ENCODE measurements at places on chromosomes 13 and 19.

GRCh38 chr13:44930963-44931623 is 58.2 kb downstream of the NUFIP1 start:
- no peak for DNase-seq

DNA sequence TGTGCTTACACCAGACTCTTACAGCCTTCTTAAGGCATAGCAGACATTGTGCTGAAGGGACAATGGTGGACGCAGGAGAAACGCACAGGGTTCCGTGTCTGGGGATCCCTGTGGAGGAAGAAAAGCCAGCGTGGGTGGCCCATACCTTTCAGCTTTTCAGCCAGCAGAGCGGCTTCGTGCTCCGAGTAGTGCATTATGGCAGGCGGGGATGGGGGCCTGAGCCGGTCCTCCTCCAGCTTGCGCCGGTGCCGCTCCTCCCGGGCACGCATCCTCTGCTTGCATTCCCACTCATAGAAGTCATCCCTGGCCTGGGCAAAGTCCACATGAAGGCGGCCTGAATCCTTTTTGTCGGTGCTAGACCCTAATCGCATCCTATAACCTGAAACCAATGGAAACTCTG is 332.4 kb downstream of the DNAJC15 start:
- DNase-seq: no peak

DNA sequence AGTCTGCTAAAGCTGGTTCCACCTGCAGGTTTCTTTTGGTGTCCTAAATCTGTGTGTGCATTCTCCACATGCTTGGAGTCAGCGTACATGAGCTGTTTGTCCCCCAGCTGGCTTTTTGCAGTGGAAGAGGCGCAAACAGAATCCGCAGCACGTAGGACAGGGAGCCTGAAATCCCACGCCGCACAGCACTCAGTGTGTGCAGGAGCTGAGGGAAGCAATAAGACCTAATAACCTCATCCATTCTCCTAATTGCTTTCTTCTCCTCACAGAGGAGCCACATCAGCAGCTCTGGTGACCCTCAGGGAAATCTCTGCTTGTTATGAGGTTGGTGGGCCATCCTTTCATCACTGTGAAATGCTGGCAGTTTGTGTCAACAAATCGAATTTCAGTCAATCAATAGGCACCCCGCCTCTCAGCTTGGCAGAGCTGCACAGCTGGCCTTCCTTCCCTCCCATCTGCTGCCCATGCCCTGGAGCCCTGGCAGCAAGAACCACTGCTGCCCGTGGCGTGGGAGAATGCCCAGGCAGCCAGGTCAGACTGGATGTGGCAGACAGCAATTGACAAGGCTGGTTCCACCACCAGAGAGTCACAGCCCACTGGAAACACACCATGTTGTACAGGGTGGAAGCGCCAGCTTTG is 136.7 kb downstream of the ZDHHC20 start:
- DNase-seq: no peak

DNA sequence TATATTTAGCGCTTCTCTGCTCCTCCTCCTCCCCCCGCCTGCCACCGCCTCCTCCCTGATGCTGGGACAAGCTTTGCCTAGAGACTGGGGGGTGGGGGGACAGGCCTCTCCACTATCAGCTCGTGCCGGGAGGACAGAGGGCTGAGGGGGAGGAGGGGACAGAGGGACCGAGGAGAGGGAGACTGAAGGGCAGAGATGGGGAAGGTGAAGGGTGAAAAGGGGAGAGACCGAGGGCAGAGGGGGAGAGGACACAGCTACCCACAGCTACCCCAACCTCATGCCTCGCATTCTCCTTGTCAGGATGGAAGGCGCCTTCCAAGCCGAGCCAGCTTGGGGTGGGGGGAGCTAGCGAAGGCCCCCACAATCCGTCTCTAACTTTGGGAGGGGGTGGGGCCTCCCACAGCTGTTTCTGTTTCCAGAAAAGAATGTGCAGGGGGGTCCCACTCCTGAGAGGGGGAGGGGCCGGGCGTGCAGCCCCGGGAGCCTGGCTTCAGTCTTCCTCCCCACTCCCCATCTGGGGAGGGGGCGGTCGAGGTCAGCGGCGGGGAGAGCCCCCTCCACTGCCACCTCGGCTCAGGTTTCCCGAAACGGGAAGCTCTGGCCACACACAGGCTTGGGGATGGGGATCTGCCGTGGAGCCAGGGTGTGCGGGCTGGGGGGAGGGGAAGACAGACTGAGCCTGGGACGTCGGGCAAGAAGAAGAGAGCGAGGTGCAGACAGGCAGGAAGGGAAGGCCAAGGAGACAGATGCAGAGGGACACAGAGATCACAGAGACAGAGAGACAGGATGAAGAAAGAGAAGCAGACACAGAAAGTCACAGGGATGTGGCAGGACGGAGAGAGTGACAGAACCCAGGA is 1.6 kb downstream of the DACT3 start:
- DNase-seq: no peak

DNA sequence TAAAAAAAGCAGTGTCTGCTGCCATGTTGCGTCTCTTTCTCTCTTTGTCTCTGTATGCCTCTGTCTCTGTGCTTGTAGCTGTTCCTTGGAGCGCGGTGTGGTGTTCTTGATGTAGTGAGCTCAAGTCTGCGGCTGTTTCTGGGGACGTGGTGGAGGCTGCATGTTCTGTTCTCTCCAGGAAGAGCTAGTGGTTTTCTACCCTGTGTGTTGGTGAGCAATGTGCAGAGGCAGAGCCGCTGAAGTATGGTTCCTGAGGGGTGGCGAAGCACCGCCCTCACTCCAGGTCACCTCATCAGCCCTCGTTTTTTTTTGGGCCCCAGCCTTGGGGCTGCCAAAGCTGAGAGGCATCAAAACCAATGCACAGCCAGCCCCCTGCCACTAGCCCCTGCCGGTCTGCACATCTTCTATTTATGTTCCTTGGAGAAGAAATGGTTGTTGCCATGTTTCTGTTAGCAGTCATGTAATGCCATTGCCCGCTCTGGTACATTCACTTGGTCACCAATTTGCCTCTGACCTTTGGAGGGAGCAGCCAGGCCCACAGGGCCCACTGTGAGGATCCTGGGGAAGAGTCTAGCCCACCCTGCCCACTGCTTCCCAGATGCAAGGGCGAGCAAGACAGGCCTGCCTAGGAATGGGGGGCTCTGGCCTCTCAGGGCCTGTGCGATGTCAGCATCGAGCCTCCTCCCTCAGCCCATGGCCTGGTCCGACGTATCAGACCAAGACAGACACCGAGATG is 7.2 kb downstream of the HNRNPL start:
- DNase-seq: no peak

GRCh38 chr13:112992931-112993680 is 24.1 kb downstream of the MCF2L start:
- no peak for DNase-seq

DNA sequence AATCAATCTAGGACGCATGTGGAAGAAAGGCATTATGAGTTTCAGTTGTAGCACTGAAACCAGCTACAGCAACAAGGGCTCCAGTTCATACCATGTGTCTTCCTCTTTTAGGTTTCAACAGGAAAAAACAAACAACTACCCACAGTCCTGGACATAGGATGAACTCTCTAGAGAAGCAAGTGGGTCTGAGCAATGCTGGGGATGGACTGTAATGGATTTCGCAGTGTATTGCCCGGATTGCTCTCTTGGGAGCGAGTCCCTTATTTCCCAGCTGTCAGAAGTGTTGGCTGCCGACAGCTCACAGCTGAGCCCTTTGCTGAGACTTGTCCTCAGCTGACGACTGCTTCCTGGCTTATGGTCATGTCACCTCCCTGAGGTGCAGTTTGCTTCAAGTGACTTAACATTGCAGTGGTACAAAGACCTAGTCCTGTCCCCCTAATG is 12.1 kb upstream of the MYCBP2 start:
- DNase-seq: no peak

GRCh38 chr19:16684216-16684615 is 23.3 kb downstream of the TMEM38A start:
- no peak for DNase-seq

DNA sequence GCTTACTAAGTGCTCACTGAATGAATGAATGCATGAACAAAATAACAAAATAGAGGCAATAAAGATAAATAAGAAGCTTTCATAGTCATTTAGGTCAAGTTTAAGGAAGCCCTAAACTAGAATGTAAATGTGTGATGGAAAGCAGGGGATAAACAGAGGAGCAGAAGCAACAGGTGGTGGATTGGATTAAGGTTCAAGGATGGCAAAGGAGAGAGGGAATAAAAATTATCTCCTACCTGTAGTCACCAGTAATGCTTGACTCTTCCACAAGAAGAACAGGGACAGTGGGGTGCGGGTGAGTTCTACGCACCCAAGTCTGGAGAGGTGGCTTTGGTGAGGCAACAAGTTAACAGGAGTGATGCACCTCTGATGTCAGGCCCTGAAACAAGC is 212.4 kb downstream of the ZIC5 start:
- no peak for DNase-seq

- no peak for DNase-seq
Measured at GRCh38 chr13:102260256-102260655, 141.6 kb downstream of the FGF14 start.

DNA sequence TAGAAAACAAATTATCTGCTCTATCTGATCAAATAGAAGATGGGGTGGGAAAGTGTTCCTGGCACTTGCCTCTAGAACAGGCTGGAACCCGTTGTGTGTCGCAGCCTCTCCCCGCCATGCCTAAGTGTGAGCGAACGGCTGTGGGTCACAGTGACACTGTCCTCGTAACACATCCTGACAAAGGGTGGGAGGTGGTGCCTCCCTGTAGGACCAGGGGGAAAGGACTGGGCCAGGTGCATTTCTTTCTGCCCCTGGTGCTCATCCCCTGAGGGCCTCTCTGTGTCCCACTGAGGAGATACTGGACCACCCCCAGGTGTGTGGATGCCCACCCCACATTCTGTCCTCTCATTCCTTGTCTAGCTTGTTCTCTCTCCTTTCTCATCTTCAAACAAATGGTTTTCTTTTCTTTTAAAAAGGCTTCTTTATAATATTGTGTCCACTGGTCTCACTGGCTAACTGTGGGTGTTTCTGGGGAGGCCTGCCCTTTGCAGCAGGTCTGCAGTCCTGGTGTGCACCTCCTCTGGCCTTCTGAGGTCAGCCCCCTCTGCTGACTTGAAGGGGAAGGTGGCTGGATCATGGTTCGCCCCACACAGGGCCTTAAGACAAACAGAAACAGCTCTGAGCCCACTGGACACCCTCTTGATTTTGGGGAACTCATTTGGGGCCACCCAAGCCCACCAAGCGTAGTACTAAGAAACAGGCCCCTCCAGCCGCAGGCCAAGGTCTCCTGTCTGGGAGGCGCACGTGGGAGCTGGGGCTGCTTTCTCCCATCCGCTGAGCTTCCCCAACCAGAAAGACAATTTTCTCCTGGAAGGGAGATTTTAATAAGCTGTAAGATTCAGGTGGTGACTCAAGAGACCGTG is 152.5 kb upstream of the SOX1 start:
- DNase-seq: no peak

DNA sequence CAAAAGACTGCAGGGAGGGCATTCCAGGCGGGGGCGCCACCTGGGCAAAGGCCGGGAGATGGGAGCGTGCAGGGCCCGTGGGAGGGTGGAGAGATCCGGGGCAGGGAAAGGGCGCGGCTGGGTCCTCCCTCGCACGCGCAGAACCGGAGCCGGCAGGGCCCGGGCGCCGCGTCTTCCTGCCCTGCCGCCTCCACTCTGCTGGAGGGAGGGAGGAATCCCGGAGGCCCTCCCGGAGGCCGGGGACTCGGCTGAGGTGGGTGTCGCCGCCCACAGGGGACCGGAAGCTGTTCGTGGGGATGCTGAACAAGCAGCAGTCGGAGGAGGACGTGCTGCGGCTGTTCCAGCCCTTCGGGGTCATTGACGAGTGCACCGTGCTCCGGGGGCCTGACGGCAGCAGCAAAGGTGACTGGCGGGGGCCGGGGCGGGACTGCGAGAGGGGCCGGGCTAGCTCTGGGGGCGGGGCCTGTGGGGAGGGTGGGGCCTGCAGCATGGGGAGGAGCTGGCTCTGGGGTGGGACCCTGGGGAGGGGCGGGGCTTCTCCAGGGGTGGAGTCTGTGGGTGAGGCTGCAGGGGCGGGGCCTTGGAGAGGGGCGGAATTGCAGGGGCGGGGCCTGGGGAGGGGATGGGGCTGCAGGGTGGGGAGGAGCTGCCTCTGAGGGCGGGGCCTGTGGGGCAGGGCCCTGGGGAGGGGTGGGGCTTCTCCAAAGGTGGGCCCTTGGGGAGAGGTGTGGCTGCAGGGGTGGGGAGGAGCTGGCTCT is 51.3 kb downstream of the CELF5 start:
- peak; percentile 47 for DNase-seq

- DNase-seq: no peak
Measured at GRCh38 chr13:51912091-51912490, 50.3 kb downstream of the CCDC70 start.

DNA sequence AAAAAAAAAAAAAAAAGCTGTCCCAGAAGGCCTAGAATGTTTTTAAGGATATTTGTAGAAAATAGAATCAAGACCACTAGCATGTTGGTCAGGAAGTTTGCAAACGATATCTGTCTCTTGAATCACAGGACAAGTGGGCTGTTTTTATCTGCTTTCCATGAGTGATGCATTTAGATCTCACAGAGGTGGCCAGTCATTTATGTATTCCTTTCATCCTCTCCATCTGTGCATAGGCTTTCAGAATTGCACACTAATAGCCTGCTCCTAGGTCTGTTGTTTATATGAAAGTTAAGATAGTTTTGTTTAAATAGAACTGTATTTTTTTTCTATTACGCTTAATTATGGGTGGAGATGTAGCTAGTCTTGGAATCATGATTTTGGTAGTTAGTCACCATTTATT is 289.5 kb downstream of the SHISA2 start:
- no peak for DNase-seq

DNA sequence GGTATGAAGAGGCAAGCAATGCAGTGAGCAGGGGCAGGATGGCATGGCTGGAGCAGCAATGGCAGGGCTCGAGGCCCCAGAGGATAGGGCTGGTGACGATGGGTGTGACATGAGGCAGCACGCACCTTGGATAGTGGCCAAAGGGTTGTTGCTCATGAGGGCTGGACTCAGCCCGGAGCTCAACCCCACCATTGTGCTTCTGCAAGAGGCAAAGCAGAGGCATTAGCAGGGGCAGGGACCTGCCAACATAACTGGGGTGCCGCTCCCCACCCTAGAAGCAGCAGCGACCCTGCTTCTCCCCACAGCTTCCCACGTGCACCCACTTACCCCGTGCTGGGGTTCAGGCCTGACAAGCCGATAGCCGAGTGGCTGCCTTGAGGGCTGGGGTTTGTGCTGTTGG is 15.8 kb downstream of the ZNF574 start:
- no peak for DNase-seq

Data from amniotic stem cell (primary cell).